ENCODE measurements at places on chromosomes 4 and X.

- DNase-seq, result no peak
Measured at GRCh38 chr4:186628058-186628711, 72.8 kb upstream of the MTNR1A start.

GRCh38 chrX:76439188-76439587 is 11.7 kb downstream of the MAGEE1 start:
- no peak for DNase-seq

- no peak for DNase-seq
Measured at GRCh38 chr4:152747444-152747843, 32.1 kb downstream of the TIGD4 start.

DNA sequence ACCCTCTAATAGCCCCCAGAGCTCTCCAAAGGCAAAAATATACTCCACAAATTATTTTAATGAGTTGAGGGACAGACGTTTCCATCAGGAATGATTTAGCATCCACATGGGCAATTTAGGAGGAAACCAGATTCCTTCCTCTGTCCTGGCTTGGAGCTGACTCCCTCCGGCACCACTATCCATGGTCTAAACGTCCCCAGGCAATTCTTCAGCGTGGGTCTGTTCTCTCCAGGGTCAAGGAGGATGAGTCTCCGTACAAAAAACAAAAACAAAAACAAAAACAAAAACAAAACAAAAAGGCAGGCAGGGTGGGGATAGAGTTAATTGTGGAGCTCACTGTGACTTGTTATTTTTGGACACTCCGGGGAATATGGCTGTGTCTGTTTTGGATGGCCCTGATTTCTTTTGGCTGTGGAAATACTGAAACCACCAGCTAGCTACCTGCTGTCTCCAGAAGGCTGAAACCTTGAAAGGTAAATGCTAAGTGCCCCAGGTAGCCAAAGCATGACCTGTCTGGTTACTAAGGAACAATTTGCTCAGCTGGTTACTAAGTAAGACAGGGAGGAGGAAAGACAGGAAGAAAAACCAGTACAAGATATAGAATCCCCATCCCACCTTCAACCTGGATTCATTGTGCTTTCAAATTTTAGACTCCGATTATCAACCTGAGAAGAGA is 419.1 kb upstream of the LCORL start:
- no peak for DNase-seq

DNA sequence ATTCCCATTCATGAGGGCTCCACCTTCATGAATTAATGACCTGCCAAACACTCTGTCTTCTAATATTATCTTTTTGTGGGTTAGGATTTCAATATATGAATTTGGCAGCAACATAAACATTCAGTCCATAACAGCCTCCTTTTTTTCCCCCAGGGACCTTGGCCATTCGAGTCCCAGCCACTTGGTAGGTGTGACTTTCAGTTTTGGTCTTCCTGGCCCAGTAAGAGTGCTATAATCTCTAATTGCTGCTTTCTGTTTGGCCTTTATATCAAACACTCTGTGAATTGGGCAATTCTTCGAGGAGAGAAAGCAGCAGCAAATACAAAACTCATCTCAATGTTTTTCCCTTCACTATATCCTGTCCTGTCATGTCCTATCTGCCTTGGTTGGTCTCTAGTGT is 12.4 kb upstream of the RADX start:
- no peak for DNase-seq

GRCh38 chr4:144376866-144377265 is 236.3 kb upstream of the GYPA start:
- no peak for DNase-seq

DNA sequence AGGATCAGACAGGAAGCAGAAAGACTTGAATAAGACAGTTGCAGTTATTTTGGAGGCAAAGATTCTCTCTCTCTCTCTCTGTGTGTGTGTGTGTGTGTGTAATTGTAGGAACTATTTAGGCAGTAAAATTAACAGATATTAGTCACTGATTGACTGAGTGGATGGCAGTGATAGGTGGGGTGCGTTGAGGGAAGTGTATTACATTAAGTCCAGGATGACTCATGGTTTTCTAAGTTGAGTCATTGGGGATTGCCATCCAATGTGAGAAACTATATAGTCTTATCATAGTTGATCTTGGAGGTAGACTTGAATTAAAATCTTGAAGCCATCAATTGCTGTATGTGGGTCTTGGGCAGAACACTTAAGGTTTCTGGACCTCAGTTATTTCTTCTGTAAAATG is 75.4 kb downstream of the AR start:
- DNase-seq, result no peak

GRCh38 chr4:67770422-67770821 is 16.2 kb upstream of the GNRHR start:
- no peak for DNase-seq

GRCh38 chr4:88649716-88650115 is 47.9 kb downstream of the NAP1L5 start:
- DNase-seq, result no peak

- DNase-seq, result no peak
Measured at GRCh38 chr4:169417629-169418282, 147.0 kb upstream of the SH3RF1 start.

GRCh38 chrX:103533511-103534216 is 14.4 kb upstream of the RAB40A start:
- peak; percentile 66 for DNase-seq

DNA sequence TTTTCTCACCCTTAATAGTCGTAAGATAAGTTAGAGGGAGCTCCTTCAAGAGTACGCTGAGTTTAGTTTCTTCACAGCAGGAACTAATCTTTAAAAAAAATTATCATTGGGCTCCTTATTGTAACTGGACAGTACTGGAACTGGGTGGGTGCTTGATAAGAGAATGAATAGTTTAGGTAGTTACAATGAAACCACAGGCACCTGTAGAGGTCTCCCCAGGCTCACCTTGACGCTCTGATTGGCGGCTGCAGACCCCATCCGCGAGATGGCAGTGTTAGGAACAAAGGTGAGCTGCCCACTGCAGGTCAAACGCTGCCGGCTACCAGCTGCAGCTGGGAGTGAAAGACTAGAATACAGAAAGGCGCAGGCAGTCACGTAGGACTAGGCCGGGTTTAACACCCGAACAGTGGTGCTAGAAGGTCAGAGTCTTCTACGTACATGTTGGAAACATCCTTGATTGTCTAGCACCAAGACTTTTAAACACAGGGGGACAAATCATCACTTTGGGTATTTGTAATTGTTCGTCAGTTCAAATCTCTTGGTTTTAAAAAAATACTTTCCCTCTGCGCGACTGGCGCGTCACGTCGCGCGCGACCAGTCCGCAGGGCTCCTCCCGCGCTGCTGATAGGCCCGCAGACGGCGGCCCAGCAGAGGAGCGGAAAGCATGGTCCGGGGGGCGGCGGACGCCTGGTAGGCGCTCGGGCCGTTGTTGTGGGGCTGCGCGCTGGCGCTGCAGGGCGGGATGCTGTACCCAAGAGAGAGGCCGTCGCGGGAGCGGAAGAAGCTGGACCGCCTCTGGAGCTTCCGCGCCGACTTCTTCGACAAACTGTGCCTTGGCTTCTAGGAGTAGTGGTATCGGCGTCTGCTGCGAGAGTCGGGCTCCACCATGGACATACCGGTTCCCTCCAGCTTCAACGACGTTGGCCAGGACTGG is 45.6 kb downstream of the SMARCA5 start:
- DNase-seq, result peak; percentile 62

DNA sequence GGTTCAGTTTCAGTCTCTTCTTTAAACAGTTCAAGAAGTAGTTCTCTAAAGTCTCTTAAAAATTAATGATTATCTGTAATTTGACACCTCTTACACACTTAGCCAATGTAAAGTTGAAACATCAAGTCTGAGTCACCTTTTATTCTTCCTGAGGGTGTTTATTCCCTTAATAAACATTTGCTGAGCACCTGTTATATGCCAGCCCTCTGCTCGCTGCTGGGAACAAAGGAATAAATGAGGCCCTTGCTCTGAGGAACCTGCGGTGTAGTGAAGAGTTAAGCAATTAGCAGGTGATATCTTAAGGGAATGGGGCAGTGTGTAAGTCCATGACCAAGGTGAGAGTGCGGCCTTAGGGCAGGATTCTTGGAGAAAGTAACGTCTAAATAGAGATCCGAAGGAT is 5.2 kb upstream of the NDNF start:
- no peak for DNase-seq

- DNase-seq, result no peak
Measured at GRCh38 chr4:183611210-183611830, 47.7 kb downstream of the RWDD4 start.

GRCh38 chr4:39067451-39067850 is 5.4 kb downstream of the KLHL5 start:
- DNase-seq, result no peak

DNA sequence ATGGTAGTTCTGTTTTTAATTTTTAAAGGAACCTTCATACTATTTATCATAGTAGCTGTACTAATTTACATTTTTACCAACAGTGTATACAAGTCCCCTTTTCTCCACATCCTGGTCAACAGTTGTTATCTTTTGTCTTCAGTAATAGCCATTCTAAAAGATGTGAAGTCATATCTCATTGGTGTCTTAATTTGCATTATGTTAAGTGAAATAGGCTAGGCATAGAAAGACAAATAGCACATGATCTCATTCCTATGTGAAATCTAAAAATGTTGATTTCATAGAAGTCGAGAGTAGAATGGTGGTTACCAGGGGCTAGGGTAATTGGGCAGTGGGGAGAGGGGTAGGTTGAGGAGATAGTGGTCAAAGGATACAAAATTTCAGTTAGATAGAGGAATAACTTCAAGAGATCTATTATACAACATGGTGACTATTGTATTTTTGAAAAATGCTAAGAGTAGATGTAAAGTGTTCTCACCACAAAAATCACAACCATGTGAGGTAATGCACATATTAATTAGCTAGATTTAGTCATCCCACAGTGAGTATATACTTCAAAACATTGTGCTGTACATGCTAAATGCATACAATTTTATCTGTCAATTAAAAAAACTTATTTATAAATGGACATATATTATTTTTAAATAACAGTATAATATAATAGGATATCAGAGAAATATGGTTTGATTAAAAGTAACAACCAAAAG is 58.9 kb downstream of the DIAPH2 start:
- DNase-seq, result no peak

DNA sequence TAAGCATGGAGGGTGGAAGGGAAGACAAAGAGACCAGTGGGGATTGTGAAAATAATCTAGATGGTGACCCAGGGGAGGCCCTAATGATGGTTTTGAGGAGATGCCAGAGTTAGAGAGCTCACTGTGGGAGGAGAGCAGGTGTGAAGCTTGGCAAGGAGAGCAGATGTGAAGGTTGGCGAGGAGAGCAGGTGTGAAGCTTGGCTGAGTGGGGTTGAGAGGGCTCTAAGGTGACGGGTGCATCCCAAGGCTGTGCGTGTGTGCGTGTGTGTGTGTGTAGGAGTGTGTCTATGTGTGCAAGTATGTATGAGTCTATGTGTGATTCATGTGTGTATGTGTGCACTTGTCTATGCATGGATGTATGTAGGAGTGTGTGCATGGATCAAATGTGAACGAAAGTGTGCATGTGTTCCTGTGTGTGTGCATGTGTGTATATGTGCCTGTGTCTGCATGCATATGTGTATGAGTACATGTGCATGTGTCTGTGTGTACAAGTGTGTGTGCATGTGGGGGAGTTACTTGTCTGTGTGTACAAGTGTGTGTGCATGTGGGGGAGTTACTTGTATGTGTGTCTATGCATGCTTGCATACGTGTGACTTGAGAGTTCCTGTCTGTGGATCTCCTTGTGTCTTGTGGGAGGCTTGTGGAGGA is 72.0 kb downstream of the EVC start:
- no peak for DNase-seq

- no peak for DNase-seq
Measured at GRCh38 chr4:83151651-83152050, 37.1 kb upstream of the PLAC8 start.

DNA sequence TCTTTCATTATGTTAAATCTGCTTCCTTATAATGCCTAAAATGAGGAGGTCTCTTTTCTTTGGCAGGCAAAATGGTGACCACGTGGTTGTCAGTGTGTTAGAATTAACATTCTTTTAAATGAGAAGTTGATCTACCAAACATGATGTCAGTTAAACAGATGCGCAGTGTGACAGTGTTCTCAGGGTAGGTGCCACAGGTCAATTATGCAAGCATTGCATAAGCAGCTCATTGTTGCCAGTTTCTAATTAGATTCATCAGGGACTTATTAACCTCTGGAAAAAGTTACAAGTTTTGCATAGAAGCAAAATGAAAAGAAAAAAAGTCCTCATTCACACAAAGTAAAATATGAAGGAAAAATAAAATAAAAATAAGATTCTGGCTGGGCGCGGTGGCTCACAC is 324.1 kb upstream of the GALNT7 start:
- no peak for DNase-seq

GRCh38 chr4:15683143-15683495 is 1.5 kb downstream of the FAM200B start:
- DNase-seq, result no peak

DNA sequence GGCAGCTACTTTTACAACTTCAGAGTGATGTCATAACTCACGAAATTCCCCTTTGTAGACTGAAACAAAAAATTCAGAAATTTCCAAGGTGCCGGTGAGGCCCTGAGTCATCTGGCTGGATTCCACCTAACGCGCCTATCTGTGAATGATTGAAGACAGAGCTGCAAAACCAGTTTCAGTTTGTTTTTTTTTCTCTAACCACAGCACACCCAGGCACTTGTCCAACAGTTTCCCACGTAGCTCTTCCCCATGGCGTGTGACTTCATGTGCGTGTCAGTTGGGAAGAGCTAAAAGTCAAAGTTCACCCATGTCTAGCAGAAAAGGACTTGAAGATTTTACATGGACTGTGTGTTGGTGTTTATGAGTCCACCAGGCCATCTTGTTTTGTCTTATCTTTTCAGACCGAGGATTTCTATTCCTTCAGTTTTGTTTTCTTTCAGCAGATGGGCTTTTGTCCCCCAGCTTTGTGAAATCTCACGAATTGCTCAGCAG is 16.4 kb downstream of the TCEANC start:
- DNase-seq, result peak; percentile 38

GRCh38 chrX:46366381-46367207 is 178.6 kb downstream of the ZNF674 start:
- DNase-seq, result no peak

- DNase-seq, result no peak
Measured at GRCh38 chrX:55451626-55451989, 319 bp upstream of the MAGEH1 start.

DNA sequence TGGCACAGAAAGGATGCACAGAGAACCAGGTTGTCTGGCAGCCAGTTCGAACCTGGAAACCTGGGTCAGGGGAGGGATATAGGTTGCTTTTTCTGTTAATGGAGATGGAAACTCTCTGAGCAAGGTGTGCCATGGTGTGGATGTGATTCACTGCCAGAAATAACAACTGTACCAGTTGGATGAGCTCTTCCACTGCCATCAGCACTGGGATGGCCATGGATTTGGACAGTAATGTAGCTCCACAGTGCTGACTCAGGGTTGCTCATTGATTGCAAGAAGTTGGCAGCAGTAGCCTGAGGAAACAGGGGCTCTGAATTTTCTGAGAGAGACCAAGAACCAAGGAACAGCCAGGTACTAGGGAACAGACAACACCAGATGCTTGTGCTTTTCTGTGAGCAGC is 33.8 kb downstream of the PNMA5 start:
- DNase-seq, result no peak

- no peak for DNase-seq
Measured at GRCh38 chrX:55028040-55028439, 2.7 kb downstream of the ALAS2 start.

GRCh38 chr4:148790246-148790645 is 348.0 kb upstream of the NR3C2 start:
- DNase-seq, result no peak

Data from activated CD4-positive, alpha-beta T cell treated with anti-CD3 and anti-CD28 coated beads, Interleukin-2, amount 50 U/mL, for 4 hours (primary cell).